Caco-2 (cell line): ENCODE measurements at places on chromosomes 6 and 20.

- no peak for DNase-seq
These were observed 393.7 kb upstream of the OPRM1 start for GRCh38 chr6:153645326-153645725.

DNA sequence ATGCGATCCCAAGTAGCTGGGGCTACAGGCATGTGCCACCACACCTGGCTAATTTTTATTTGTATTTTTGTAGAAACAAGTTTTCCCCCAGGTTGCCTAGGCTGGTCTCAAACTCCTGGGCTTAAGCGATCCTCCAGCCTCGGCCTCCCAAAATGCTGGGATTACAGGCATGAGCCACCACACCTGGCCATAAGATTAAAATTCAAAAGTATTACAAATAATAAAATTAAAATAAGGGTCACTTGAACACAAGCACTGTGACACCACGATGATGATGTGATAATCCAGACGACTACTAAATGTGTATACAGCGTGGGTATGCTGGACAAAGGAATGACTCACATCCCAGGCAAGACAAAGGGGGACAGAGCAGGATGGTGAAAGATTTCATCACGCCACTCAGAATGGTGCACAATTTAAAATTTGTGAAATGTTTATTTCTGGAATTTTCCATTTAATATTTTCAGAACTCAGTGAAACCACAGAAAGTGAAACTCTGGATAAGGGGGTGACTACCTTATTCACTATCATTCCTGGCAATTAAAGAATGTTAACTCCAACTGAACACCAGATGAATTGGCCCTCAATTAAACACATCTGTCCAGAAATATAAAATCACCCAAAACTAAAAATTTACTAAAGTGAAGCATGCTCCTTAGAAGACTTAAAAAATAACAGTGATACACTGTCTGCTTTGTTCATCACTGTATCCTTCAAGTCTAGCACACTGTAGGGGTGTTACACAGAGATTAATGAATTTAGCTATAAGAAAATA is 13.1 kb downstream of the B4GALT5 start:
- peak; percentile 37 for DNase-seq

GRCh38 chr6:21404577-21404976 is 189.0 kb upstream of the SOX4 start:
- no peak for DNase-seq

GRCh38 chr6:140012150-140012549 is 637.7 kb upstream of the CITED2 start:
- no peak for DNase-seq

DNA sequence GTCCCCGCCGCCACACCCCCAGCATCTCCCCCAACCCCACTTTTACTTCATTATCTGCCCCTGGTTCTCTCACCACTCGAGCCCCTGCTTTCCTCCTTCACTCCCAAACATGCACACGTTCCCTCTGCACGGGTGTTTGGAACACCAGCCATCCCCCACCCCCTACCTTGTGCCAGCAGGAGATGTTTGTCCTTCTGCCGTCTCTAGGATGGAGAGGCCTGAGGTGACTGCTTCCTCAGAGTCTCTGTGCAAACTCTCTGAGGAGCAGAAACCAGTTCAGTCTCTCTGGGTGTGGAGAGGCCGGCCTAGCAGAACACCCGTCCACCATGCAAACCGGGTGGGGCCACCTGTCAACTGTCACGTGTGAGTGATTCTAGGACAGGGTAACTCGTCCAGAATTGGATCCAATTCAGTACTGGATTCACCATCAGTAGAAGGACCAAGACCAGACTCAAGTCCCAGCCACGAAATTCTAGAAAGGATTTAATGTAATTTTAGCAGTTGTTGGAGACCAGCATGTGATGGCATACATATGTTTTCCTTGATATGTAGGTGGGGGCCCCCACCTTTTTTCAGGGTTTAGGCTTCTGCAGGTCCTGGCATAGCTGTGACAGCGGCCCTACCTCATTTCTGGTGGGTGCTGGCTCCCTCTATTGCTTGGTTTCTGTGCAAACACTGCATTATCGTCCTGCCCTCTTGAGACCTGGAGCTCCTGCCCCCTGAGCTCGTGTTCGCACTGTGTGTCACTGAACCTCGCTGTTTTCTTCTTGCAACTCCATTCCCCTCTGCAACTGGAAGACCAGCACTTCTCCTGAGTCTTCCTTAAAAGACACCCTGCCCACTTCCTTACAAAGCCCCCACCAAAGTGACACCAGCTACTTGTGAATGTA is at the start of gene RAET1E:
TSS of gene RAET1E (minus strand) at position 259 of the 890 bp plus-strand sequence. CDS start 7,212 bp downstream, outside the sequence.
- DNase-seq, result no peak

DNA sequence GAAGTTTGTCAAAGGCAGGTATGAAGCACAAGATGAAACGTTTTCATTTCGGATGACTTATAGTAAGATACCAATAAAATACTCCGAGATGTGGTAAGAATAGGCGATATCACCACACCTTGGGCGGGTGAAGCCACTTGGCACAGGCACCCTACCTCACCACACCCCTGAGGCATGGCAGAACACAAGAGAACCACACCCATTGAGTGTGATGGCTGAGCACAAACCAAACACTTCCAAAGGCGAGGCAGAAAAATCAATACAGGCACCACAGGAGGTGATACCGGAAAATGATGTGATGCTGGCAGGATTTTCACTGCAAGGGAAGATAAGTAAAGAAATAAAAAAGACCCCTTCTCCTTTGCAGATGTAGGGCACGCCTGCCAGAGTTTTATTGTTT is 332.9 kb upstream of the PRDM1 start:
- DNase-seq, result no peak

- DNase-seq, result no peak
These were observed 108.5 kb downstream of the MAN1A1 start for GRCh38 chr6:119241111-119241465.

- no peak for DNase-seq
These were observed 1.7 kb downstream of the HSF2 start for GRCh38 chr6:122401104-122401503.

DNA sequence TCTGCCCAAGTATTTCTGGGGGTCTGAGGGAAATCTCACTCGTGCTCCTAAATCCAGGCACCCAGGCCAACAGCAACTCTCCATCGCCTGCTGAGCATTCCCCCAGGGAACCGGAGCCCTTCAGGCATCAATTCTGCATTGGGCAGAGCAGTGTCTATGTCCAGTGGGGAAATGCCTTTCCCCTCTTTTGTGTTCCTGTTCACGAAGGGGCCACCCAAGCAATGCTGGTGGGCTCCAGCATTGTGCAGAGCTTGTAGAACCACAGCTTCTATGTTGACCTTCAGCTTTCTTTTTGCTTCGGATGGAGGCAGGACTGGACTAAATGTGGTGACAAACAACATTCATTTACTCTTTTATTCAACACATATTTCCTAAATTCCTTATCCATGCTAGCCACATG is 27.2 kb upstream of the DDR1 start:
- no peak for DNase-seq

GRCh38 chr6:7411328-7411727 is 21.7 kb downstream of the RIOK1 start:
- no peak for DNase-seq

GRCh38 chr20:25534845-25535244 is 50.5 kb downstream of the NINL start:
- no peak for DNase-seq

DNA sequence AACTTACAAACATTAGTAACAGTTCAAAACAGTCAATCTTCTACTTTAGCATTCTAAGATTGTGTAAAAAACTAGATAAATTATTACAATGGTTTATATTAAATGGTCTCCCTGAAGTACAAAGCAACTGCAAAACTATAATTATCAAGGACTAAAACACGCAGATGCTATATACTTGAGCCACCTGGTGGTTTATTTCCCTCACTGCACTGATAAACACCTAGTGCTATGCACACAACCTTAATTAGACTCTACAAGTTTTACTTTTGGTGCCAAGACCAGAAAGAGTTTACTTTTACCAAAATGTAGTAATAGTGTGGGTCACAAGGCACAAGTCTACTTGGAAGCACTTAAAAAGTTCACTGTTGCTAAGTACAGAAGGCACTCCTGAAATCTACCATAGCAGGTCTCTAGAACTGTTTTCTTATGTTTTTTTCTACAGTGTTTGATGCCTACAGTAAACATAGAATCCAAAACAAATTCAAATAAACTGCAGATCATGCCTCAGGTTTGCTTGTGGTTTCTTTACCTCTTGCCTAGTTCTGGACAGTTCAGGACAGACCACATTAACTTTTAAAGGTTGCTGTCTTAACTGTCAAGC is 49.2 kb downstream of the GMDS start:
- DNase-seq, result no peak

DNA sequence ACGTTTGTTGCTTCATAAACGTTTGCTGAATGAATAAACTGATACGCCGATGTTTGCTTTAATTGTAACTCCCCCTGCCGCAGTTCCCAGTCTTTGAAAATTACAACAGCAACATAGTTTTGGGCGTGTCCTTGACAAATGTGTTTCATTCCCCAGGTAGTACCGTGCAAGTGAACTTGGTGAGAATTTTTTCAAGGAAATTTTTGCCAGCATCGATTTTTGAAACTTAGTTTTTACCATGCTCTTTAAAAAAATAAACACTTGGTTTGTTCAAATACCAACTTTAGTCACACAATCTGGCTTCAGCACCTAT is 60.1 kb downstream of the FAM217A start:
- DNase-seq, result no peak

- no peak for DNase-seq
These were observed 21.7 kb downstream of the FGD2 start for GRCh38 chr6:37027036-37027720.

GRCh38 chr6:140718021-140718420 is 1343.6 kb upstream of the CITED2 start:
- DNase-seq, result no peak

- DNase-seq, result no peak
These were observed 9.5 kb upstream of the PNRC1 start for GRCh38 chr6:89071036-89071435.
